ENCODE measurements at places on chromosomes 6 and 20.

- DNase-seq = no peak
Observed at GRCh38 chr6:125994670-125995488, 8.5 kb downstream of the TRMT11 start.

- DNase-seq = no peak
Observed at GRCh38 chr6:113653275-113653674, 203.9 kb upstream of the MARCKS start.

GRCh38 chr6:111406200-111406721 lies 76.8 kb downstream of the REV3L start:
- no peak for DNase-seq

- no peak for DNase-seq
Observed at GRCh38 chr6:124683507-124683906, 278.7 kb upstream of the RNF217 start.

DNA sequence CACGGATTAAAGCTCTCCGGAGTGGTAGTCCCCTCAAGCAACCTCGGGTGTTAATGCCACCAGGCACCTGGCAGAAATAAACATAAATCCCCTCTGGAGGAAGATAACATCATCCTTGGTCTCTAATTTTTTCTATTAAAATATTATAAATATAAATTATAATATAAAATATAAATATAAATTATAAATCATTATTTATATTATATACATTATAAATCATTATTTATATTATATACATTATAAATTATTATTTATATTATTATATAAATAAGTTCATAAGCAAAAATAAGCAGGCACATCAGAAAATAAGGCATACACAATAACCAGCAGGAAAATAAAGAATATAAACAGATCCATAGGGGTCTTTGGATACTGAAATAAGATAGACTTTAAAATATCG lies 39.2 kb downstream of the GABRR2 start:
- DNase-seq = no peak

GRCh38 chr6:95325916-95326315 lies 251.4 kb upstream of the MANEA start:
- no peak for DNase-seq

GRCh38 chr20:49483696-49484123 lies 1.2 kb upstream of the KCNB1 start:
- no peak for DNase-seq

DNA sequence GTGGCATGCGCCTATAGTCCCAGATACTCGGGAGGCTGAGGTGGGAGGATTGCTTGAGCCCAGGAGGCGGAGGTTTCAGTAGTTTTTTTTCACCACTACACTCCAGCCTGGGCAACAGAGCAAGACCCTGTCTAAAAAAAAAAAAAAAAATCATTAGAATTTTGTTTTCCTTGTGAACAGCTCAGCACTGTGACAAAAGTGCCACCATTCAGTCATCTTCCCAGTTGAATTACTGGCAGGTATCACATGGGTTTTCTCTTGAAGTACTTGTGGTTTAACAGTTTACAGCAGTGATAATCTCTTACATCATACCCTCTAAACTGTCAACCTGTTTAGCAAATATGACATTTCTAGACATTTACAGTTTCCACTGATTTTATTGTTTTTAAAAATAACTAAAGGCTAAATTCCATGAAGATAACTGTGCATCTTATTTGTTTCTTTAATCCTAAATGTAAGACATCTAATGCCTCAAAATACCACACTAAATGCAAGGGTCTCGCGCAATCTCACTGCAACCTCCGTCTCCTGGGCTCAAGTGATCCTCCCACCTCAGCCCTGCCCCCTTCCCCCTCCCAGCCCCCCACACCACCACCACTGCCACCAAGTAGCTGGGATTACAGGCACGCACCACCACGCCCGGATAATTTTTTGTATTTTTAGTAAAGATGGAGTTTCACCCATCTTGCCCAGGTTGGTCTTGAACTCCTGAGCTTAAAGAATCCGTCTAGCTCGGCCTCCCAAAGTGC lies 7.0 kb downstream of the TRPC4AP start:
- DNase-seq = no peak

DNA sequence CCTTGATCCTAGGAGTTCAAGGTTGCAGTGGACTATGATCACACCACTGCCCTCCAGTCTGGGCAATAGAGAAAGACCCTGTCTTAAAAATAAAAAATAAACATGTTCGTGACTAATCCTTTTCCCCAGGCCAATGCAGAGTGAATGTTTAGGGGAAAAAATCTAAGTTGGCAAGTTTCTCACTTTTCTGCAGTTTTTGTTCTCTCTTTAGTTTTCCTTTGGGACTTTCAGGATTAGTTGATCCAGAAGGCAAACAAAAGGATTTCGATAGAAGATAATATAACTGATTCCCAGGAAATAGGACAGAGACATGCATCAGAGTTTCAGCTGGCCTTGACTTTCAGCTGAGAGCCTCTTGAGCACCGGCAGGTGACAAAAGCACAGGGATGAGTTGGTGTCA lies 53.3 kb downstream of the SOD2 start:
- DNase-seq = no peak

DNA sequence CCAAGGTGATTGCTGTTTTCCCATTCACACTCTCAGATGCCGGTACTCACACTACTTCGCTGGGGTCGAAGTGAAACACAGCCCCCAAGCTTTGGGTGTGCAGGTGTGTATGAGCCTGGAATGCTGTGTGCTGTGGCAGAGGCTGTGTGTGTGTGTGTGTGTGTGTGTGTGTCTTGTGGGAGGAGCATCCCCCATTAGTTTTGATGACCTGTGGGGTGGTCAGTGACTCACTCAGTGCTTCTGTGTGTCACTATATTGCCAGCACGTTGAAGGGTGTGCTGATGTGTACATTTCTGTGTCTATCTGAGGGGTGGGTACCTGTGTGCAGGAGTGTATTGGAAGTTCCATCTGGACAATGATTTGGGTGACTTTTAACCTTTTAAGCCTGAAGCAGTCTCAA lies 5.0 kb upstream of the SLC12A5 start:
- no peak for DNase-seq

DNA sequence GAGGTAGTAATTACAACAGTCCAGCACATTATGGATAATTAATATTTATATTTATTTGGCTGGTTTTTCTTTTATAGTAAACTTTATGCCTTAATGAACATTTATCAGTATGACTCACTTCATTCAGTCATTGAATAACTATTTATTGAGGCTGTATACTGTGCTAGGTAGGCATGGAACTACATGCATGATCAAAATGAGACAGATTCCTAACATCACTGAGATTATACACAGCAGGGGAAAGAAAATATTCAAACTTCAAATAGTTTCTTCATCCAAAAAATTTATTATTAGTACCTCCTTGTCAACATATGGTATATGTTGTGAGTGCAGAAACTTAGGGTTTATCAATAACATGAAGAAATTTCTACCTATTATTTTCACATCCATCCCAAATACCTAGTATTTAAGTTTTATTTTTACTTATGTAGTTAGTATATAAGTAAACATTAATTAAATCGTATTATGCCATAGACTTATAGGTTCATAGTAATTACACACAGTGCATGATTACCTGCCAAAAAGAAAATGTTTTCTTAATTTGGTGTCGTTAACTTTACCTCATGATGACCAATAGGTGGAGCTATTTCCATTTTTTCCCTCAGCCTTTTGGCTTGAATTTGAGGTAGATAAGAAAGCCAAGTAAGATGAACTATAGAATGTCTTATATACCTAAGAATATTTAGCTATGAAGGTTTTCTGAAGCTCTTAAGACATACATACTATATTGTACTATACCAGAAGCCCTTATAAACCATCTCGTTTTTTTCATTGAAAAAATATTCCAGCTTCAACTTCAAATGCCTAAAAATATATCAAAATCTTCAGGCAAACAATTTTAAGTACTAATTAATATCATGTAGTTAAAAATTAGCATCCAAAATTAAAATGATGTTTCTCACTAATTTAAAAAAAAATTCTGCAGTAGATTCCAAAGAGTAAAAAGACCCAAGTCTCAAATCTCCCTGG lies 12.5 kb upstream of the TMEM30A start:
- DNase-seq = no peak

- DNase-seq = no peak
Observed at GRCh38 chr6:33207552-33208090, 679 bp upstream of the RING1 start.

- no peak for DNase-seq
Observed at GRCh38 chr6:149392093-149392492, 8.0 kb upstream of the SUMO4 start.

DNA sequence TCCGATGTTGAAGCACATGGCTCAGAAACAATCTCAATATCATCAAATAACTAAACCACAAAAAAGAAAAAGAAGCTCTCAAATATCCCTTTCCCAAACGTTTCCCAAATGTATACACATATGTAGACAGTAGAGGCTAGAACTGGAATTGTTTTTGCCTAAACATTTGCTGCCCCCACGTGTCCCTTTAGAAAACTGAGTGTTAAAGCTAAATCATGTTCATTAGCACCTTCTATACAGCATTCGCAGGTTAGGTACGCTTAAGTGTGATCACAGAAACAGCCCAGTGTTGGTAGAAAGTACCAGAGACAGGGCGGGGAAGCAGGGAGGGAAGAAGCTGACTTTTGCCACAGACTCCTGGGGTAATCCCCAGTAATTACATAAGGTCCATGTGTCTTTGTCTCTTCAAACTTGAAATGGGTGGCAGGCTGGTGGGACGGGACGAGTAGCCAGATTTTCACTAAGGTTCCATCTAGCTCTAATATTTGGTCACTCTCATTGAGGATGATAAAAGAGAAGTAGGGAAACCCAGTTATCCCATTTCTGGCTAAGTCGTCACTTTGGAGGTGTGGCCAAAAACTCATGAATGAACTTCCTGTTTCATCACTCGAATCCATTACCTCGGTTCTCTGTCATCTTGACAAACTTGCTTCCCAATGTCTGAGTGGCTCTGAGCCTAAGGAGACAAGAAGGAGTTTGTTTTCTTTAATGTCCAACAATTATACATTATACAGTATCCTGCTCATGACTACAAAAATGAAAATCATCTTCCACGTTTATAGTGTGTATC lies 15.0 kb upstream of the TFAP2A start:
- no peak for DNase-seq

DNA sequence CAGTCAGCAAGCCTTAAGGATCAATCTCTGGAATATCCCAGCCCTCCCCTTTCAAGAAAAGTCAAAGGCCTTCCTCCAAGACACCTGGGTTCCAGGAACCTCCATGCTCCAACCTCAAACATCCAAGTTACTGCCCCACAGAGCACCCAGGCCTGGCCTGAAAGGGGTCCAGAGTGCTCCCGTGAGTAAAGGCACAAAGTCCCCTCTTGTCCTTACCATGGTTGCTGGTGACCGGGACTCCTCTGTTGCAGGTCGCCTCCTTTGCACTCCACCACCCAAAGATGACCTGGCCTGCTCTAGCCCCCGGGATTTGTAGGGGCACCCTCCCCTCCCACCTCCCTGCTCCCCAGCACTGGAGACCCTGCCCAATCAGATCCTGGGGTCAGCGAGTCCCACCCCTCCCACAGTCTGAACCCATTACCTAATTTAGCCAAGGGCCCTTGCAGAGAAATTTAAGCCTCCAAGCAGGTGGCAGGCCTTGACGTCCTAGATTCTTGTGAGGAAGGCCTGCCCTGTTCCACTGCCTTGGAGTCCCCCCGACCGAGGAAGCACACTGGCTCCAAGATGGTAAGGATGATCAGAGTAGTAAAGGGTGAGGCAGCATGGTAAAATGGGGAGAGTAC lies at the start of gene TNNC2:
Gene TNNC2, minus strand, starts transcription at position 283 of the 623 bp plus-strand sequence. Its CDS starts 64 bp downstream, at position 219.
- no peak for DNase-seq

DNA sequence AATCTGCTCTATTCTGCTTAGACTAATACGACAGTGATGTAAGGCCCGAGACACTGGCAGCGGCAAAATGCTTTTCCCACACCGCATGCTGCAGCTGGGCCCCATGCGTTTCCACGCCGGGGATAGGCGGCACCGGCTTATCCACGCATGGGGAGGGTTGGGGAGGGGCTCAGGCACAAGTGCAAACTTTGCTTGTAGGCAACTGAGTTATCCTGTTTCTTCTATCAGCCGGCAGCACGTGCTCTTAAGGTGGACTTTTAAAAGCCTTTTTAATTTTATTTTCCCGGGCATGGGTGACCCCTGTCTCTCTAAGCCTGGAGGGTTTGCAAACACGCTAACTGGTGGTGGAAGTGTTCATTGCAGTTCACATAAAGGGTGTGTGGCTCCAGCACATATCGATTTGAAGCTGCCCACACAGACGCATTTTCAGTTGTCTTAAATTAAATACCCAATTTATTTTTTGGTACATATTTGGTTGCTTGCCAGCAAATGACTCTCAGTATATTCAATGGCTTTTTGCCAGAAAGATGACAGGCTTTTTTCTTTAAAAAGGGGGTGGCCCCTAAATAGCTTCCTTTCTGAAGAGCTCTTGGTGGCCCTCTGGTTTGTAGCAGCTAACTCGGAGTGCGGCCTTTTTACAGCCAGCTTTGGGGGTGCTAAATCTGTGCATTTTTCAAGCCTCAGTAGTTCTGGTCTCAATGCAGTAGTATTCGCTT lies 561.8 kb upstream of the AGPAT4 start:
- DNase-seq = no peak

- DNase-seq = no peak
Observed at GRCh38 chr20:57753332-57754164, 43.7 kb upstream of the PMEPA1 start.

- DNase-seq = no peak
Observed at GRCh38 chr6:88584581-88585275, 378.7 kb downstream of the RNGTT start.

DNA sequence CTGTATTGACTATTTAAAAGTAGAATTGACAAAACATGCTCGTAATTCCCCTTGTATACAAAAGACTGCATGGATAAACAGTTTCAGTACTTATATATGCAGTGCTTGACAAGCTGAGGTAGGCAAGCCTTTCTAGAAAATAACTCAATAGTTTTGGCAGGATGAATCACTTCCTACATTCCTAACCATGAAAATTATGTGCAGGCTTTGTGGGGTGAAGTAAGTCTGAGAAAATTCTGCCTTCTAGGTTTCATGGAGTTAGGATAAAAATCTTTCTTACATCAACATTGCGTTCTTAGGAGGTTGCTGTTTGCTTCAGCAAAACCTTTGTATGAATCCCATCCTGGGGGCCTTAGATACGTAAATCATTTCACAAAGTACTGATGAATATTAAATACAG lies 801.4 kb upstream of the EYS start:
- DNase-seq = no peak

DNA sequence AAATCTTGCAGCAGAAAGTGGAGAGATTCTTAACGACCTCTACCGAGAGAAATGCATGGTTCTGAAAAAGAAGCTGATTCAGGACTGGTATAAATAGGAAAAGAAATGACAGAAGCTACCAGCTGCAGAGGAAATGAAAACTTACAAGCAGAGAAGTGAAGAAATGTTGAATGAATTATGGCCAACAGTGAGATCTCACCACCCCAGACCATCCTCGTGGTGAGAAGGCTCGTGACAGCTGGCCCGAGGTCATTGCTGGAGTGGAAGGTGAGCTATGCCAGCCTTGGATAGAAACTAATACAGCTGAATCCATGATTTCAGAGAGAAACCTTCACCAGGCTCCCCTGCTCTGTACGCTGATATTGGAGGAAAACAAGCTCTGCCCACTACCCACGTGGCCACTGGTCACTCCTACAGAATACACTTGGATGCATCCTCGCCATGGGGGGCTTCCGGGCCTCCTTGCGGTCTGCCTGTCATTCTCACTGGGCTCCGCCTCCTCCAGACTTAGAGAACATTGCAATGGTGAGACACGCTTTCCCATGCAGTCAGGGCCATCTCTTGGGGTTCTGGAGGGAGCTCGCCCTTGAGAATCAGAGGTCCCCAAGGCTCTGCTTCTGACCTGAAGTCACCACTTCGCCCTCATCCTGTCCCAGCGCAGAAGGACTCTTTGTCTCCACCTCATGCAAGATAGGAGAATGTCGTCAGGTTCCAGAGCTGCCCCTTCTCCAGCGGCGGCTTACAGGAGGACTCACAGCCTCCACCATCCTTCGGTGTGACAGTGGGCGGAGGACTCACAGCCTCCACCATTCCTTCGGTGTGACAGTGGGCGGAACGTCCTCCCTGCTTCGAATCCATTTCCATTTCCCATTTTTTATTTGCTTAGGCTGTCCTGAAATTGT lies 10.6 kb upstream of the TUBB2B start:
- no peak for DNase-seq
